NCI-H226 (cell line): ENCODE measurements at places on chromosomes 3 and 15.

- peak; percentile 83 for DNase-seq
Measured at GRCh38 chr3:190012314-190012782, 108.3 kb downstream of the P3H2 start.

- DNase-seq = no peak
Measured at GRCh38 chr3:123740391-123740822, 143.7 kb downstream of the MYLK start.

DNA sequence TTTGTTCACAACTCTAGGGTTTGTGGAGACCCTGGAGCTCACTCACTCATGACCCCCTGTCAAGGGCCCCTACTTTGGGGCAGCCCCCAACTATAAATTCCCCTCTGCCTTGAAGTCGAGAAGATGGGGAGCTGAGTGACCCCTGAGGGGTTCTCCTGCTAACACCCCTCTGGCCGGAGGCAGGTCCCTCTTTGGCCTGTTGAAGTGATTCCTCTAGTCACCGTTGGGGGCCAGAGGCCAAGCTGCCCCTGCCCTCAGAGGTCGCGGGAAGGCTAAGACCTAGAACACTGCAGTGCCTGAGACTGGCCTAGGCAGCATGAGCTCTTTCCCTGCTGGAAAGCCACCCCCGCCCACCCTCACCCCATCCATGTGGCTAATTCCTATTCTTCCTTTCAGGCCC is 15.4 kb upstream of the SKOR1 start:
- no peak for DNase-seq

GRCh38 chr3:185934767-185935464 is 2.9 kb downstream of the TRA2B start:
- no peak for DNase-seq

DNA sequence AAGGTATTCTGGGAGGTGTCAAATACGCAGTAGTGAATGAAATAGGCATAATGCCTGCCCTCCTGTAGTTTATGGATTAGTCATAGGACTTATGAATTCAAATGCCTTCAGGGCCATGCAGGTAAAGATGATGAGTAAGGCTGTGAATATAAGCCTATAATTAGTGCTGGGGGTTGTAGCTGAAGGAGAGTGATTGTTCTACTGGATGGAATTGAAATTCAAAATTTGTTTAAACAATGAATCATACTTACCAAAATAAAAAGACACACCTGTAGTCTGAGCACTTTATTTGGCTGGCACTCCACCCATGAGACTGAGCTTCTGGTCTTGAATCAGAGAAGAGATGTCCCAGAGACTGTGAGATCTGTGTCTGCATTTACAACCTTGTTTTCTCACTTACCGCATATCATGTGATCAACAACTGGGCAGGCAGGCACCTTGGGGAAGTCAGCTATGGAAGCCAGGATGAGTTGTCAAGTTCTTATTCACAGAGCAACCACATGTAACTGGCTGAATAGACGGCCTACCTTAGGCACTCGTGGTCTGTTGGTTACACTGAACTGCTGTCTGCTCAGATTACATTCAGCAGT is 291.8 kb downstream of the NAALADL2 start:
- no peak for DNase-seq
